Activated CD4-positive, CD25-positive, alpha-beta regulatory T cell (primary cell): ENCODE measurements at places on chromosomes 2 and 18.

DNA sequence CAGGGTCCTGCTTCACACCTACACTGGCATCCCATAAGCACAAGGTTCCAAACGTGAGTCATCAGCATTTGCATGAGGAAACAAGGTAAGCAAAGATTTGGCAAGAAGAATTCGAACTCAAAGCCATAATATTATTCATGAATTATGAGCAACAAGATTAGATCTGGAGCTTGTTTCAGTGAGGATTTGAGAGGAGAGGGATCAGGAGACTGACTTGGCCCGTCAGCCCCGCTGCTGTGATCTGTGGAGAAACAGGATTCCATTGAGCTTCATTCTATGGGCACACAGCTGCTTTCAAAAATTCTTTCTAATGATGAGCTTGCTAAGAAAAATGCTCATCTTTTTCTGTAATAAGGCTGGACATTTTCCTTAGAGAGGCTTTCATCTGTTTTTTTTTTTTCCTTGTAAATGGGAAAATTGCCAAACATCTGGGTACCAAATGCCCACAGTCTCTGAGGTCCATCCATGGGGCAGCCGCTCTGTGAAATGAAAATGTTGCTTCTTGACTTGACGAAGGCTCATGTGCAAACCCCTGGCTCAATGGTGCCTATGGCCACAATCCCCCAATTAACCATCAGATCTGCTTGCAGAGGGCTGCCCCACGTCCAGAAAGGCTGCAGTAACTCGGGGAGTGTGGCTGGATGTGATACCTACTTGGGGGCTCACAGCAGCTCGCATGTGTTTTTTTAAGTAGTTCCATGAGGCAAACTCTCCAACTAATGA, 179.3 kb downstream of the TMEM18 start:
- no peak for DNase-seq

- no peak for DNase-seq
Measured at GRCh38 chr18:25726298-25726697, 364.1 kb downstream of the SS18 start.

DNA sequence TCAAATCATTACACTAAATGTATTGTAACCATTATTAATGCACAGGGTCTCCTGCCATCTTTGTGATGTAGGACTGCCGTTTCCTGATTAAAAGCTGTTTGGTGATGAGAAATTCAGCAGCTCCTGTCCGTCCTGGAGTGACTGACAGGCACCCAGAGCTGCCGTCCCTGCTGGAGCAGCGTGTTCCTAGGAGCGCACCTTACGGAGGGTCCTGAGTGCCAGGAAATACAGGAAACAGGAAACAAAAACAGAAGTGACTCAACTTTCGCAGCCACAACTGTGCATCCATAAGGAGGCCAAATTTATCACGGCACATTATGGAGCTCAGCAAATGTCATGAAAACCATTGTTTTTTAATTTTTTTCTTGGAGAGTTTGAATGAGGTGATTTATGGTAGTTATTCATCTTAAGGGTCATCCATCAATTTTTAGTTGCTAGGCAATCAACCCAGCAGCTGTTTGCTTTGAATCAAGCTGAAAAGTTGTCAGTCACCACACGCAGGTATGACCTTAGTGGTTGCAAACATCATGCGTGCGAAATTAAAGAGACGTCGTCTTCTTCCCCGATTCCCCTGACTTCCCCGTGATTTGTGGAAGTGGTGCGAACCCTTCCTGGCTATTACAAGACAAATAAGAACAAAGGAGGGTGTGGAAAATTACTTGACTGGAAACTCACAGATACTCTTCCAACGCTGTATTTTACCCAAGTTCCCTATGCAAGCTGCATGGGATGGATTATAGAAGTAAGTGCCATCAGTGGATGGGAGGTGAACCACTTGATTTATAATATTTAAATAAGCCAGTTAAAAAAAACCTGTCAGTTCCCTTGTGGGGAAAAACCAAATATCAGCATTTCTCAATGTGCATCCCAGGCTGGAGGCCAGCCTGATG, 19.8 kb downstream of the TSHZ1 start:
- no peak for DNase-seq

GRCh38 chr2:50116096-50117010, 915.6 kb downstream of the NRXN1 start:
- no peak for DNase-seq

- no peak for DNase-seq
Measured at GRCh38 chr18:57982372-57983021, 61.5 kb upstream of the NEDD4L start.

DNA sequence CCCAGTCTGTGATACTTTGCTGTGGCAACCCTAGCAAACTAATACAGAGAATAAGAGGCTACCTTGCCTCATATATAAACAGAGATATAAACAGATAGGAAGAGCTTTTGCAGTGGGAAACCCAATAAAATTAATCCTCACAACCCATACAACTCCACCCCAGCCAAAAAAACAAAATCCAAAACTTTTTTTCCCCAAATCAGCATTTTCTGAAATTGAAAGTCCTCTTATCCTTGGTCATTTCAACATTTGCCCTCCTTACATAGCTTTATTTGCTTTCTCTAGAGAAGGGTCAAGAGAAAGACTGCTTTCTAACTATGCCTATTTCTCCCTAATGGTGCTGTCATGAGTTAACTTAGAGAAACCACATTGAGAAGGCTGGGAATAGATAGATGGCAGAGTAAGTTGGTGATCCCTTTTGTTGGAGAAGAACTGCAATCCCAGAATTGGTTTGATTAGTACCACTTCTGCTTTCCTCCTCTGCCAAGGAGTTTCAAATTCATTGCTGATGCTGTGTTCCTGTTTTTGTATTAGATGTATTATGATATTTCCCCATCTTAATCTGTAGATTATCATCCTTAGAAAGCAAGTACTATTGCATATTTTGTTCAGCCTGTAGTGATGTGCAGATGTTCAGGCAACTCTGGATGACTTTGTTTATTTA, 76.5 kb upstream of the B3GNT2 start:
- DNase-seq, result no peak

GRCh38 chr2:41580806-41581205, 467.0 kb upstream of the PKDCC start:
- no peak for DNase-seq

- no peak for DNase-seq
Measured at GRCh38 chr2:118443596-118443995, 355.3 kb downstream of the INSIG2 start.

DNA sequence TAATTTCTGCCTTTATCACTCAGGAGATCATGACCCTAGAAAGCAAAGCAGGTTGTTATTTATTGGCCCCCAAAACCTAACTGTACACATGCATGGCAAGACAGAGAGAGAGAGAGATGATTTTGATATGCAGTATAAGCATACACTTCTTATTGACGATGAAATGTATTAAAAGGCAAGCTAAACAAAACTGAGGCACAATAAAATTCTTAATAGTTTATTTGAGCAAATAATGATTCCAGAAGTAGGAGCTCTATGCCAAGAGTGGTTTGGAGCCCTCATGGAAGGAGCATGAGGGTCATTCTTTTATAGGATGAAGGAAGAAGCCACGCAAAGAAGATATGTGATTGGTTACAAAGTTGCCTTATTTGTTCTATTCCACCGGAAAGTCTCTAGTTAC, 616.0 kb downstream of the FBXO15 start:
- DNase-seq, result no peak

DNA sequence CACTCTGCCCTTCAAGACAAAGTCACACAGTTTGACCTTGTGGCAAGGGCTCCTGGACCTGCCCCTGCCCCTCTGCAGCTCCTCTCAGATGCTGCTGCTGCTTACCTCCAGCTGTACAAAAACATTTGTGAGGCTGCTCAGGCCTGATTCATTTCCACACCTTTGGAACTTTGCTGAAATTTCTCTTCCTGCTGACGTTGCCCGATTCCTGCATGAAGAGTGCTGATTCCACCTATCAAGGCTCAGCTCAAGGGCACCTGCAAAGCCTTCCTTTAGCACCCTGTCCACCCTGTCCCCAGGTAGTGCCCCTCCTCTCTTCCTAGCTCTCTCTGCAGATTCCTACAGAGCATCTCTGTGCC, 738.3 kb upstream of the HS6ST1 start:
- DNase-seq, result no peak

GRCh38 chr2:27071990-27072830, 756 bp upstream of the OST4 start:
- no peak for DNase-seq

DNA sequence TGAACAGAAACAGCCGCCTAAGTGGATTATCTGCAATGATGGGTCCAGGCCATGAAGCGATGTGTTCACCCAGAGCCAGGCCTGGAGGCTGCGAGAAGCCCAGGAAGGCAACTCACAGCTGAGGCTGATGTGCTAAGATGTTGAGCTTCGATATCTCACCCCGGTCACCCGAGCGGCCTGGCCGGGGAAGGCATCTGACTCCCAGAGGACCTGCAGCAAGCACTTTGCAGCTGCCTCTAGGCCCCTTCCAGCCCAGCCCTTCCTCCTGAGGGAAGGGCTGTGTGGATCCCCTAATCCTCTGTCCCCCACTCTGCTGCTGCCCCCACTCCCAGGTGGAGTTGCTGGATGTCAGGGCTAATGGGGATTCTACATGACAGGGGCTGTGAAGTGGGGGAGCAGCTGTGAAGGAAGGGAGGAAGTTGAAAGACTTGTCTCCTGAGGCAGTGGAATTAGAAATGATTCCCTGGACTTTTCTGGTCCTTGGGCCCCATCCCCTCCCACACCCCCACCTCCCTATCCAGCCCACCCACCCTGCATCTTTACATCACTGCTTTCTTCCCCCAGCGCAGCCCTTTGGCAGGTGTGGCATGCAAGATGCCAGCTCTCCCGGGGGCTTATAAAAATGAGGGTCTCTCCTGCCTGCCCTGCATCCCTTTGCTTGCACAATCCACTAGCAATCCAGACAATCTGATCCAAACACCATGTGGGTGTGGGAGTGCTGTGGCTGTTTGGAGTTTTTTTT, 4.3 kb downstream of the ATP6V1B1 start:
- no peak for DNase-seq

DNA sequence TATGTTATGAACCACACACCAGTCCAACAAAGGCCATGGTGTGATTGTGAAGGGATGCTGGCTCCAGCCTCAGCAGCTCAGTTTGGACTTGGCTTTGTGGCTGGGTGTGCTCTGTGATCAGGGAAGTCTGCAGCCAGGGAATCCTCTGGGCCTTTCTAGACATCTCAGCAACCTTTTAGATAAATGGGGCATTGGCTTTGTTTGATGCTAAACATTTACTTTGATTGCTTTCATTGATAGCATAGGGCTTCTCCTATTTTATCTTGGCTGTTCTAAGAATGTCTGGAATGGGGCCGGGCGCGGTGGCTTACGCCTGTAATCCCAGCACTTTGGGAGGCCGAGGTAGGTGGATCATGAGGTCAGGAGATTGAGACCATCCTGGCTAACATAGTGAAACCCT, 104.5 kb downstream of the VAPA start:
- no peak for DNase-seq

- no peak for DNase-seq
Measured at GRCh38 chr2:134712736-134713135, 6.1 kb downstream of the TMEM163 start.

- DNase-seq, result no peak
Measured at GRCh38 chr18:22946217-22946616, 13.1 kb downstream of the RBBP8 start.

GRCh38 chr2:42367835-42368234, 6.8 kb upstream of the COX7A2L start:
- DNase-seq, result no peak

DNA sequence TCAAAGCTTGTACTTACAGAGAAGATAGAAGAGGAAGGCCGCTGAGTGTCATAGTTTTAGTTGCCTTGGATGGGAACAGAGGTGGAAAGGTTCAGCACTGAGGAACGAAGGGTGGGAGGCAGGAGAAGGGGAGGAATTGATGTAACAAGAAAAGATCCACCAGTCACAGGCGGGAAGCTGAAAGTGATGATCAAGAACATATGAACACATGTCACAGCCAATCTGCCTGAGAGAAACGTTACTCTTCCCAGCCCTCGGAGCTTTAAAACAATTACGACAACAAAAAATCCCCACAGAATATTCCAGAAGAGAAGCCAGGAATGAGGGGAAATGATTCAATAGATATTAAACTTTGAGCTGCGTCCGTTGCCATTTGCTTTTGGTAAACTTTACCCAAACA, 87.1 kb downstream of the TSHZ1 start:
- no peak for DNase-seq

GRCh38 chr2:228283491-228284171, 102.1 kb upstream of the SPHKAP start:
- DNase-seq, result no peak

GRCh38 chr2:197641666-197642065, 33.7 kb downstream of the RFTN2 start:
- DNase-seq, result no peak

DNA sequence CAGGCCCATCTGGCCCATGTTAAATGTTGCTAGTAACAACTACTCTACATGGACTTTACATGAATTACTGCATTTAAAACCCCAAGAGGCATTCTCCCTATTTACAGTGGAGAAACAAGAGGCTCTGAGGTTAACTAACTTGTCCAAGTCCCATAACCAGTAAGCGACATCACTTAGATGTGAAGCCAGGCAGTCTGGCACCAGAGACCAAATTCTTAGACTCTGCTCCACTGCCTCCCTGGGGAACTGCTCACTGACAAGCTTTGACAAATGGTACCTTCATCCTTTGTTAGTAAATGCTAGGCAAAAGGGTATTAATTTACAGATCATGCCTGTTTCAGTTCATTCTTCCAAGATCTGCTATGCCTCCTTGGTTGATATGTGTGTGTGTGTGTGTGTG, 124.8 kb downstream of the AFF3 start:
- DNase-seq, result no peak

DNA sequence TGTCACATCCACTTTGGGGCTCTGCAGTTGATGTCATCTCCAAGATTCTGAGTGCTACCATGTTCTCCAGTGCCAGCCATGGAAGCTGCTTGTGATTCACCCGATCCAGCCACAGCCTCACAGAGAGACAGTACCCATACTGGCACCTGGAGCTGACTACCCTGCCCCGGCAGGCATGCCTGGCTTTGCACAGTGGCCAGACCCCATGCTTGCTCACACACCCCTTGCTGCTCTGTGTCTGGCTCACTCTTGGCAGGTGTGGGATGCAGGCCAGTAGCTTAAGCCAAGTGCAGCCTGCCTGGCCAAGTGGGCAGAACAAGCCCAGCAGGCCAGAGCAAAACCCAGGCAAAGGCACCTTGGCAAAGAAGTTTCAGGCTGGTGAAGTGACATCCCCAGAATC, 828.4 kb upstream of the VRK2 start:
- no peak for DNase-seq

DNA sequence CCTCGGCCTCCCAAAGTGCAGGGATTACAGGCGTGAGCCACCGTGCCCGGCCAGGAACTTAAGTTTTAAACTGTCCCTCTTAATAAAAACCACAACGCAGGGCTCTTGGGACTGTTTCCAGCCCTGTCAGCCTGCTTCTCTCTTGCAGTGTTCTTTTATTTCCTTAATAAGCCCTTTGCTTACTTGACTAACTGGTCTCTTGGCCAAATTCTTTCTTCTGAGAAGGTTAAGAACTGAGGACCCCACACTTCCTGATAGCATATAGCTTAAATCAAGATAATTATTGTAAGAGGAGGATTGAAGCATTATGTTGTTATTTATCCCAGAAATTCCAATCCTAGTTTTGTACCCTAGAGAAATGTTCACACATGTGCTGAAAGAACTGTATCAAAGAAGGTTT, 128.2 kb upstream of the UXS1 start:
- DNase-seq, result no peak
